ENCODE measurements at places on chromosomes 1 and 21.

DNA sequence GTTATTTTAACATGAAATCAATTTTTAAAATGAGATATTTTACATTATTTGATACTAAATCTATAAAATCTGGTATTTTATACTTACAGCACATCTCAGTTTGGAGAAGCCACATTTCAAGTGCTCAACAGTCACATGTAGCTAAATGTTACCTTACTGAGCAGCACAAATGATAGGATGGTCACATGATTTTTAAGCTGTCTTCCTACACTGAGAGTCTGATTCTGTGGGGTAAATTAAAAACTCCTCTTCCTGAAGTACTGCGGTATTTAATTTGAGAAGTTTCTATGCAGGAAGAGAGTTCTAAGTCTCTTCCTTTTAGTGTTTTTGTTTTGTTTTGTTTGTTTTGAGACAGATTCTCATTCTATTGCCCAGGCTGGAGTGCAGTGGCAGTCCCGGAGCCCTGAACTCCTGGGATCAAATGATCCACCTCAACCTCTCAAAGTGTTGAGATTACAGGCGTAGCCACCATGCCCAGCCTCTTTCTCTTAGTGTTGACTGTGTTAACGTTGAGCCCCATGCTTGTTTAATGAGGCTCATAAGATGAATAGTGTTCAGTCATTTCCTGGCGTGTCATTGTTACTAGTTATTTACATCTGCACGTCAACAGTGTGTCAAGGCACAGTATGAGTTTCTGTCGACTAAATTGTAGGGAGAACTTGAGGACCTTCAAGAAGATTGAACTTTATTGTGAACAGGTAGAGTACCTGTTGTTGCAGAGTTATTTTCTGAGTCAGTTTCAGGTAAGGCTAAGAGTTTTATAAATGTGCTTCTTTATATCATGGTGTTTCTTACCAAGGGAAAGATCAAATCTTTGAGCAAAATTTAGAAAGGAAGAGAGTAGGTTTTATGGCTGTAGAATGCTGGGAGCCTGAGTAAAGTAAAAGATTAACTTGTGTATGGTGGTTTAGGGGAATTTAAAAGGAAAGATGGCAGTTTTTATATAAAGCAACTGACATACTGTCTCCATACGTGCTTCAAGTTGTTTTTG lies 3.3 kb downstream of the CNST start:
- DNase-seq, result peak; percentile 67

GRCh38 chr21:35850029-35850428 lies 210.3 kb downstream of the SETD4 start:
- DNase-seq, result peak; percentile 91

DNA sequence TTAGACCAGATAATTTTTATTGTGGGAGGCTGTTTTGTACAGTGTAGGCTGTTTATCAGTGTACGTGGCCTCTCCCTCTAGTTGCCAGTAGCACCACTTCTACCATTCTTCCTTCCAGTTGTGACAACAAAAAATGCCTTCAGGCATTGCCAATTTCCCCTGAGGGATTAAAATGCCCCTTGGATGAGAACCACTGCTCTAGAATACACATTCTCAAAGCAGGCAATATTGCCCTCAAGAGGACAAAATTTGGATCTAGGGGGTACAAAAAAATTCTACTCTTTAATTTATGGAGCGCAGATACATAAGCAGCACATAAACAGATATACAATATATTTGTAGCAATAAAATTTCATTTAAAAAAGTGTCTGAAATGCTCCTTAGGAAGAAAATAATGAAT lies 674.6 kb downstream of the PTPRC start:
- no peak for DNase-seq

DNA sequence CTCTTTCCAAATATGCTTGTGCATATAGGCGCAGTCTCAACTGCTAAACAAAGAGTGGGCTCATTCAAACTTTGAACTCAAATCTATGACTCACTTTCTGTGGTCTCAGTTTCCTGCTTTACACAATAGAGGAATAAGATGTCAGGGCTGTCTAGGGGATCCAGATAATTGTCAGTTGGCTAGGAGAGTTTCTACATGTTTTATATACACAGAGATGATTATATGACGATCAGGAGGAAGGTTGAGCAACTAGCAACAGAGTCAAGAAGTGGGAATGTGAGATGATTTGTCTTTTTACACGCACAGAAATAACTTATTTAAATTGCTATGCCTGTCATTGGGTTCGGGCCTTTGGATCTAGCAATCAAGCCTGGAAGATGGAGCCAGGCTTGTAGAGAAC lies 299.4 kb upstream of the LYPLAL1 start:
- DNase-seq, result peak; percentile 71

DNA sequence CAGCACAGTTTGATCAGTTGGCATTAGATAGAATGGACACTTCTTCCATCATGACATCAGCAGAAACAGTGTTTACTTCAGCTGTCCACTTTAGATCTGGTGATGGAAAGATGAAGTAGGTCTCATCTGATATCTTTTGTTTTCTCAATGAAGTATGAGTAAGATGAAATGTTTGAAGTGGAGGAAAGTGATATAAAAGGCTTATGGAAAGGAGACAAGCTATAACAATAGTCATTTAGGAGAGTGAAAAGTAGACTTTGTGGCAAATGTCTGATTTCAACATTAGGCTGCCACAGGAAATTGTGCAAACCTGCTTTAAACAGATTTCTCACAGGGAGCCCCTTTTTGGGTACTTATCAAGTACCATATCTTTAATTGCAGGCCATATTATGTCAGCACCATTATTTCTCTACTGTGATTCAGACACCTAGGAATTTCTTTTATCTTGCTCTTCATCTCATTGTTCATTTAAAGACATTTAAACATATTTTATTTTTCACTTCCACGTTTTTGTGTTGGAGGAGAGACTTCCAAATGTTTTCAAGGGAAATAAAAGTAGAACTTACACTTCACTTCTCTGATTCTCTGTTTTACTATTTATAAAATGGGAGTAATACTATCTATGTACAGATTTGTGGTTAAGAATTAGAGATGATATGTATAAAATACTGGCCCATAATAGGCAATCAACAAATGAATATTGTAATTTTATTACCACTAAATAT lies 18.1 kb downstream of the PDC start:
- peak; percentile 49 for DNase-seq

- no peak for DNase-seq
Measured at GRCh38 chr1:208273386-208274017, 29.3 kb upstream of the PLXNA2 start.

DNA sequence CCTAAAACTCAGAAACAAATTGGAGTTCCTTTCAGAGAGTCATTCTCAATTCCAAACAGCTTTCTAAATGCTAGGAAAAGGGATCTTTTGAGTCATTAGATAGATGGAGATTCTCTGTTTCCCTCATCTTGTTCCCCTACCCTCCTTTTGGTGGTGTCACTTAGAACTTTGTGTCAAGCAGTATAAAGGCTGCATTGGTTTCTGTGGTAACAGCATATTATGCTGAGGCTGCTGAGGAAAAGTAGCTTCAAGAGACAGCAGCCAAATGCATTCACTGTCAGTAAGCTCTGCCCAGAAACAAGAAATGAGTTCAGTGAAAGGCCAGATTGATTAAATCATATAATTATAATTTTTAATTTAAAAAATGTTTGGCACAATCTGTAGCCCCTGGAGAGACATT lies 144.1 kb downstream of the LRRC40 start:
- no peak for DNase-seq

DNA sequence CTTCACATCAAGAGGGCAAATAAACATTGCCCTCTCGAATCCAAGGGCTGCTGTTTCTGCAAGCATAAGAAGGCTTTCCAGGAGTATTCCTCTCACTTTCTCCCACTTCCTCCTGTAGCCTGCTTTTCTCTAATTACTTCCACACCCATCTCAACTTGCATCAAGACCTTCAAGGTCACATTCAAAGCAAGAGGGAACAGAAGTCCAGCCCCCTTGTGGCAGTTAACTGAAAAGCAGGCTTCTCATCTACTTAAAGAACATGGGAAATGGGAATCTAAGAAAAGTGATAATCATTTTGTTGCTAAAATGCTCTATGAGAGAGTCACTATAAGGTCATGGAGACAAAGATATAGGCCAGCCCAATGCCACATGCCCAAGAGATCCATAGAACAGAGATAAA lies 874.4 kb downstream of the KCNT2 start:
- DNase-seq, result peak; percentile 3

- no peak for DNase-seq
Measured at GRCh38 chr1:42290130-42290529, 44.9 kb downstream of the FOXJ3 start.

GRCh38 chr1:44220001-44220751 lies 6.9 kb downstream of the DMAP1 start:
- no peak for DNase-seq

DNA sequence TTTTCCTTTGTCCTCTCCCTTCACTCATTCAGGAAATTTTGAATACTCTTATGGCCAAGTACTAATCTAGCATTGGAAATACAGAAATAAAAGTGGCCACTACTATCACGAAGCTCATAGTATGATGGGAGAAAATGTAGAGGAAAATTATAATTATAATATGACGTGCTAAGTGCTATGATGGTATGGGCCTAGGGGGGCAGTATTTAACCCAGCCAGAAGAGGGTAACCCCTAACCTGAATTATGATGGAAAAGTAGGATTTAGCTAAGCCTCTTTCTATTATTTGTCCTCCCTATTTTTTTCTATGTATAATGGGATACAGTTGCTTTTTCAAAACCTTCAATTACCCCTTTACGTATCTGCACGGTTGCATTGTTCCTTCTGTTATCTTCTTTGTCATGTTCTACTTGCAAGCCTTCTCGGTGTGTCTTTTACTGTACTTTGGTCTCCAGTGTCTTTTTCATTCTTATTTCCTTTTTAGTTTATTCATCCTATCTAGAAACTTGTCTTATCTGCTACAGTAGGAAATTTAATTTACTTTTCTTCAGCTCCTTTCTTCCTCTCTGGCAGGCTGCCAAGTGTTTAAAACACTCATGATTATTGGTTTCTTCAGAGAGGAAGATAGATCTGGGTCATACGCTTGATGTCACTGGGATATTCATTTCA lies 88.8 kb upstream of the GPR52 start:
- no peak for DNase-seq

DNA sequence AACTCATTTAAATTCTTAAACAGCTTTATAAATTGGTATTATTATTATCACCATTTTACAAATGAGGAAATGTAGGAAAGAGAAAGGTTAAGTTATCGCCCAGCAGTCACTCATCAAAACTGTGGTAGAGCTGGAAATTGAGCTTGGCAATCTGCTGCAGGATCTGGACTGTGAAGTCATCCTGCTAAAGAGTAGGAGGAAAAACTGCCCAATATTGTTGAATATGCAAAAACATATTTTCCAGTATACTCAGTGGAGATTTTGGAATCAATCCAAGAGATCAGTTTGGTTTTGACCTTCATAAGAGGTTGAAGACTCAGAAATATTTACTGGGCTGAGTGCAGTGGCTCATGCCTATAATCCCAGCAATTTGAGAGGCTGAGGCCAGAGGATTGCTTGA lies 16.9 kb upstream of the RC3H1 start:
- peak; percentile 9 for DNase-seq

- DNase-seq, result no peak
Measured at GRCh38 chr1:223188618-223189356, 45.7 kb upstream of the TLR5 start.

GRCh38 chr1:185788386-185788785 lies 54.2 kb downstream of the HMCN1 start:
- no peak for DNase-seq

All from suppressor macrophage treated with lipopolysaccharide for 4 hours (primary cell).